ENCODE measurements at places on chromosomes 1 and 21.

GRCh38 chr1:240508201-240508600, 103.8 kb downstream of the GREM2 start:
- DNase-seq = no peak

- no peak for DNase-seq
Observed at GRCh38 chr1:247966532-247967204, 1.6 kb downstream of the OR2AK2 start.

DNA sequence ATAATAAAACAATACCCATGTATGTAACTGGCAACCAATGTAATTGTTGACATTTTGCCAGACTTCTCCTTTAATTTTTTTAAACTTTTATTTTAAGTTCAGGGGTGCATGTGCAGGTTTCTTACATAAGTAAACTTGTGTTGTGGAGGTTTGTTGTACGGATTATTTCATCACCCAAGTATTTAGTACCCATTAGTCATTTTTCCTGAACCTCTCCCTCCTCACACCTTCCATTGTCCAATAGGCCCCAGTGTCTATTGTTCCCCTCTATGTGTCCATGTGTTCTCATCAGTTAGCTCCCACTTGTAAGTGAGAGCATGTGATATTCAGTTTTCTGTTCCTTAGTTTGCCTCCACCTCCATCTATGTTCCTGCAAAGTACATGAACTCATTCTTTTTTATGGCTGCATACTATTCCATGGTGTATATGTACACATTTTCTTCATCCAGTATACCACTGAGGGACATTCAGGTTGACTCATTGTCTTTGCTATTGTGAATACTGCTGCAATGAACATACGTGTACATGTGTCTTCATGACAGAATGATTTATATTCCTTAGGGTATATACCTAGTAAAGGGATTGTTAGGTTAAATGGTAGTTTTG, 6.7 kb downstream of the DEPDC1 start:
- no peak for DNase-seq

DNA sequence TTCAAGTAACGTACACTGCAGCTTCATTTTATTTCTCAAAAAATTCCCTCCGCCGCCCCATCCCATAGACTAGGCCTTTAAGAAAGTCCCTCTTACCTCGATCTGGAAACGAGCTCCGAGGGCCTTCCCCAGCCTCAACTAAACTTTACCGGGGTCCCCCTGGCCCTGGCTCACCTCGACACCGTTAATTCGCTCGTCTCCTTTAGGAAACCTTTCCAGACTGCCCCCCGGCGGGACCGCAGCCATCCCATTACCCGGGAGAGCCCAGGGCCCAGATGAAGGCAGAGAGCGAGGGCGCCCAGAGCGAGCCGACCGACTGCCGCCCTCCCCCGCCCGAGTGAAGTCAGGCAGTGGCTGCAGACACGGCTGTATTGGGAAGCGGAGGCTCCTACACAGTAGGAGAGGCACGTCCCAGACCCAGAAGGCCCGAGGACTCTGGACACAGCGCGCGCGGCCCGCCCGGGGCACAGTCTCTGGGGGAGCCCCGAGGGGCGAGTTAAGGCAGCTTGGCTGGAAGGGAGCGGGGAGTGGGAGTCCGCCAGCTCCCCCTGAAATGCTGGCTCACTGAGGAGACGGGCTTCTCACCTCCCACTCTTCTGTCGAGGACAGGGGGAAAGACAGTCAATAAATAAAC, 14.6 kb downstream of the SEMA6C start:
- no peak for DNase-seq

GRCh38 chr1:228011721-228012311, 5.0 kb downstream of the WNT3A start:
- DNase-seq = no peak

- no peak for DNase-seq
Observed at GRCh38 chr1:205068001-205068400, 16.3 kb downstream of the TMEM81 start.

- DNase-seq = no peak
Observed at GRCh38 chr1:233367057-233367803, 39.7 kb downstream of the MAP3K21 start.

- DNase-seq = no peak
Observed at GRCh38 chr1:221697923-221698425, 43.9 kb downstream of the DUSP10 start.

GRCh38 chr1:109351457-109351856, 44.6 kb upstream of the MYBPHL start:
- no peak for DNase-seq

GRCh38 chr1:200124309-200124708, 96.8 kb downstream of the NR5A2 start:
- no peak for DNase-seq

DNA sequence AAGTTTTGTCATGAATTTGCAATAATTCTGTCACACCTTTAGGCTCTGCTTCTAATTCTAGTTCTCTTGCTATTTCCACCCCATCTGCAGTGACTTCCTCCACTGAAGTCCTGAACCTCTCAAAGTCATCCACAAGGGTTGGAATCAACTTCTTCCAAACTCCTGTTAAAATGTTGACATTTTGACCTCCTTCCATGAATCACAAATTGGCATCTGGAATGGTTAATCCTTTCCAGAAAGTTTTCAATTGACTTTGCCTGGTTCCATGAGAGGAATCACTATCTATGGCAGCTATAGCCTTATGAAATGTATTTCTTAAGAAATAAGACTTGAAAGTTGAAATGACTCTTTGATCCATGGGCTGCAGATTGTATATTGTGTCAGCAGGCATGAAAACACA, 19.7 kb upstream of the SFT2D2 start:
- DNase-seq = no peak

DNA sequence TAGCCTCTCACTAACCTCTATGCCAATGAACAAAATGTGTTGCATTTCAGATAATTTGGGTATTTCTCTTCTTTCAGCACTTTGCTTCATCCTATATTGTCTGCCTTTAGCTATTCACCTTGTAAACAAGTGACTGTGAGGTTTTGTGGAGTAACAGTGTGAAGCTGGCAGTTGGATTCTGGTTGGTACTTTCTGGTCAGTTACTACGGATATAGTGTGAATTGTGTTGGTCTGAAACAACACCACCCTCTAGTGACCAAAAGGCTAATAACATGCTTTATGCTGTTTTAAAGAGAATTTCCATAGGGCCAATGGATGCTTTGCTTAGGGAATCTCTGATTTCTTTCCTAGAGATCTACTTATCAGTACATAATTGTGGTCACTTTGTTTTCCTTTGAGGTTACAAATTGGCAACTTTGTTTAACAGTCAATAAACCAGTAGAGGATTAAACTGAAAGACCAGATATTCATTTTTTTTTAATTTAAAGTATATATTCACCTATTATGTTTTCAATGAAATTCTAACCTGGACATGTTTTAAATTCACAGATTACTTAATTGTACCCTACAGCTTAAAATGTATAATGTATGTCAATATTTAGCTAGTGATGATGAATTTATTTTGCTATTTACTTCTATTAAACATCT, 2.5 kb upstream of the PTGER3 start:
- peak; percentile 66 for DNase-seq

DNA sequence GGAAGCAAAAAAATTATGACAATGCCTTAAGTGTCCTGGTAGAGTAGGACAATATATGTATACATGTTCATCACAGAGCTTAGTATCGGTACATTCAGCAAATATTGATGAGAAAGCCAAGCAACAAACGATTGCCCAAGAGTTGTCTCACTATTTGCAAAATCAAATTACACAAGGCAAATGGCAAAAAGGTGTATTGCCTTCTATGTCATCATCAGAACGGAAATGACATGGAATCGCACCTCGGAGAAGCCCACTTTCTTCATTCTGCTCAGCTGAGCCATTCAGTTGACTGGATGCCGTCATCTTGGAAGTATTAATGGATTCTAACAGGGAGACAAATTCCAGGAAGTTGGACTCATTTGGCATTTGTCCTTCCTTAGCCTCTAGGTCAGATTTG, 37.7 kb downstream of the PCNX2 start:
- no peak for DNase-seq

DNA sequence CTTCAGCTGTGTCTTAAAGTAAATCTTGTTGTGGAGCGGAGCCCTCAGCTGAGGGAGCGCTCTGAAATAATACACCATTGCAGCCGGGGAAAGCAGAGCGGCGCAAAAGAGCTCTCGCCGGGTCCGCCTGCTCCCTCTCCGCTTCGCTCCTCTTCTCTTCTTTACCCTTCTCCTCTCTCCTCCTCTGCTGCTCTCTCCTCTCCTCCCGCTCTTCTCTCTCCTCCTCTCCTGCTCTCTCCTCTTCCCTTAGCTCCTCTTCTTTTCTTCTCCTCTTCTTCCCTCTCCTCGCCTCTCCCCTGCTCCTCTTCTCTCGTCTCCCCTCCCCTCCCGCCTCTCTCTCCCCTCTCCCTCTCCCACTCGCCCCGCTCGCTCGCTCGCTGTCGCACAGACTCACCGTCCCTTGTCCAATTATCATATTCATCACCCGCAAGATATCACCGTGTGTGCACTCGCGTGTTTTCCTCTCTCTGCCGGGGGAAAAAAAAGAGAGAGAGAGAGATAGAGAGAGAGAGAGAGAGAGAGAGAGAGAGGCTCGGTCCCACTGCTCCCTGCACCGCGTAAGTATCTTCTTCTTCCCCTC, at the start of gene PROX1:
Gene PROX1, plus strand, starts transcription at position 47 of the 580 bp plus-strand sequence. CDS start 8,563 bp downstream, outside the sequence.
- DNase-seq = no peak

DNA sequence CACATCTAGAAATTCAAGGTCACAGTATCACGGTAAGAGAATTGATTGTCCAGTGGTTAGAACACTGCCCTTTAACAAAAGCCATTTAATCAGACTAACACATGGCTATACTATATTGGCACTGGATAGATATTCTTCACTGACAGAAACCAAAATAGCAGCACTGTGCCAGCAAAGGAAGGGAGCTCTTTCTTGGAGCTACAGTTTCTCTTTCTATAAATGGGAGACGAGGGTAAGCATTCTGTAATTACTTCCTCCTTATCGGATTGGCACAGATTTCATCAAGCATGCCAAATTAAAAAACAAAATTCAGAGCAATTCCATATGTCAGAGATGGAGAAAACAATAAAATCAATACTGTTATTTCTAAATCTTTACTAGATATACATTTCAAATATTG, 115.7 kb upstream of the CACYBP start:
- no peak for DNase-seq

DNA sequence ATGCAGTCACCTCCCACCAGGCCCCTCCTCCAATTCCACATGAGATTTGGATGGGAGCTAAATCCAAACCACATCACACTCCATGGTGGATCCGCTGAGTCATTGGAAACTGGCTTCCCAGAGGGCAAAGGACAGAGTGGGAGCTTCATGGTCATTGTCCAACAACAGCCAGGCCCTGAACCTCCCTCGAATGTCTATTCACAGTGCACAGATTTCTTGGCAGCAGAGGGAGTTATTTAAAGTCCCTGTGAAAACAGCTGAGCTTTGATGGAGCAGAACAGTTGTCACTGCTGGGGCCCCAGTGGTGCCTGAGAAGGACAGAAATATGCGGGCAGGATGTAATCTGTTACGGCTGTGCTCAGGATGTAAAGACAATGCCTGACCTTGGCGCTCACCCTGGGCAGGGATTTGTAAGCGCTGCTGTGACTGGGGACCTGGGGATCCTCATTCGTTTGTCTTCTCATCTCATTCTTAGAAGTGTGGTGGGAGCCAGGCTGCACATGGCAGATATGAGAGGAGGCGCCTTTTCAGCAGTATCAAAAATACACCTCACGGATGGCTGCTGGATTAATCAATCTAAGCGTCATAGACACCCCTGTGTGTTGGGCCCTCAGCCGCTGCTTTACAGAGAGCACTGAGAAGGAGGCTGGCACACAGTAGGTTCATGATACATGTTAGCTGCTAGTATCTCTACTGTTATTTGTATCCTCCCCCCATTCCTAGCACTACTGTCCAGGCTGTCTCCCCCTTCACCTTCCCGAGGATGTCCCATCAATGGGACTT, 439.4 kb downstream of the PTPRU start:
- no peak for DNase-seq

DNA sequence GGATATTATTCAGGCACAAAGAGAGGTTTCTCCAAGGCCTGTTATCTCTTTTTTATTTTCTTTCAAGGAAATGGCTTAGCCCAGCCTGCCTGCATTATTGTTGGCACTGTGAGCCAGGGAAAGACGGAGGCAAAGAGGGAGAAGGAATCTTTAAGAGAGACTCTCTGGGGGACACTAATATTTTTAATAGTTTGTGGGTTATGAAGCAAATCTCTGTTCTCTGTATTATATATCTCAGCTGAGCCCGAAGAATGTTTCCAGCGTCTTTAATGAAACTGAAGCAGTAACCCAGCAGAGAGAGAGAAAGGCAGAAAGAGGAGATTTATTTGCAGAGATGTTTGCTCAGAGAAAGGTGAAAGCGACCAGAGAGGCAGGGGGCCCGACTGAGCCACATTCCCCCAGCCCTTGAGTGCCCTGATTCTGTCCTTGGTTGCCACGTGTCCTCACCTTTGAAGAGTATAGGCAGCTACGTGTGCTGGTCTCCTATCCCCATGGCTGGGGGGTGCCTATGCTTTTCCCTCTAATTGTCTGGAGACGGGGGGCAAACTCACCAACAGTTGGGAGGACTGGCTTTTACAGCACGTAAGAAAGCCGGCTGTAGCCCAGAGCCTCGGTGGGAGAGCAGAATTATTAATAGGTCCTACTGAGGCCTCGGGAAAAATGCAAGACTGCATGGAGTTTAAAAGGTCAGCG, 166.4 kb downstream of the TRABD2B start:
- no peak for DNase-seq

DNA sequence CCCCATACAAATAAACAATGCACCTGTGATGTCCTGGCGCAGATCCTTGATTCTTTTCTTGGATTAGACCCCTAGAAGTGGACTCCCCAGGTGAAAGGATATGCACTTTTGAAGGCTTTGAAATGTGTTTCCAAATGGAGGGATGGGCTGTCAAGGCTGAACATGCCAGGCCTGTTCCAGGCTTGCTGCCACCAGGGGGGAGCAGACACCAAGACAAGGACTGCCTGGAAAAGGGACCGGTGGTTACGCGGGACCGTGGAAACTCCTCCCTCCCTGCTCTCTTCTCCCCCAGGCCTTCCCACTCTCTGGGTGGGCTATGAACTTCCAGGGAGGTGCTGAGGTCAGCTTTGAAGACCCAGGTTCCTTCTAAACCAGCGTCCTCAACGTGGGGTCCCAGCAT, 12.7 kb downstream of the C1QB start:
- DNase-seq = no peak

GRCh38 chr21:28639737-28640136, 352.9 kb downstream of the LTN1 start:
- DNase-seq = no peak

DNA sequence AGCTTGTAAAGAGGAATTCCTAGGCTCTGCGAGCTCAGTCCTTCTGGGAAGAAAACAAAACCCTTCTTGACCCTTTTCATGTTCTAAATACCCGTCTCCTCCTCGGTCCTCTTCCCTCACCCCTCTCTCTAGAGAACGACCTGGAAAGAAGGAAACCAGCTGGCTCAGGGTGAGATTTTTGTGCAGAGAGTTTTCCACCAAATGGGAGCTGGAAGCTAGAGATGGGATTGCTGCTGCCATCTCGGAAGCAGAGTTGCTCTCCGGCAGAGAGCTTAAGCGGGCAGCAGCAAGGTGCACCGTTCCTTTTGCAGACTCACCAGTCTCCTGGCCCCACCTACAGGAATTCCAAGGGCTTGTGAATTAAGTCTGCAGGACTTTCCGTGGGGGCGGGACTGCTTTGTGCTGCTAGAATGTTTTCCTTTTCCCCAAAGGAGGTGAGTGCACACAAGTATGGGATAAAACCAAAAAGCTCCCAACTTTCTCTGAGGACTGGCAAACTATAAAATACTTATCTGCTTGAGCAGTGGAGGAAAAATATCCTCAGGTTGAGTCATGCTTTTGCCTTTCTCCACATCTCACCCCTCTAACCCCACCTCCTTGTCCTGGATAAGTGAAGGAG, 29.1 kb upstream of the KIAA0040 start:
- DNase-seq = no peak

- no peak for DNase-seq
Observed at GRCh38 chr1:192866241-192866868, 57.5 kb downstream of the RGS2 start.

GRCh38 chr1:237235091-237235490, 193.1 kb downstream of the RYR2 start:
- DNase-seq = no peak

Measured in CD4-positive, alpha-beta T cell treated with Interleukin-4 for 4 hours (primary cell).